ENCODE measurements at places on chromosomes 7 and 10. TPM values are rescaled to one million over a fixed set of nuclear protein-coding genes. Genes with fewer than 3 reads are reported as not detected.

LOXL4 gene
- total RNA-seq: 1.4 TPM

TMEM236 gene
- total RNA-seq: 0.05 TPM

SLC29A3 gene
- 24.4 TPM for total RNA-seq

SLC25A28 gene
- total RNA-seq: 21.8 TPM

CCAR1 gene
- total RNA-seq: 62.2 TPM

Measured in A549 treated with GW870086 at 1 μM for 4 hours (cell line).